ENCODE measurements at places on chromosomes 7 and 10.

DNA sequence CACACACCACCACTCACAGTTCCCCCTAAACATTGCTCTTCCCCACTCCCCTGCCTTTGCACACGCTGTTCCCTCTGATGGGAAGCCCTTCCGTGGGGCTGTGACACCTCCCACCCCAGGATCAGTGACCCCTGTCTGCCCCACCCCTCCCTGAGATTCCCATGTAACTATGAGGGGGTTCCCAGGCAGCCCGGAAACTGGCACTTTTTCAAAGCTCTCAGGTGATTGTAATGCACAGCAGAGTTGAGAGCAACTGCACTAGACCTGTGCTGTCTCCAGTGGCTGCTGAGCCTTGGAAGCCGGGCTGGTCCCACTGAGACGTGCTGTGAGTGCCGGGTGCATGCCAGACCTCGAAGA is 29.8 kb downstream of the GPRIN2 start:
- DNase-seq: peak; percentile 46

GRCh38 chr7:26709210-26709990 is 155.0 kb downstream of the SKAP2 start:
- no peak for DNase-seq

- DNase-seq: no peak
These were observed 26.0 kb downstream of the RBM17 start for GRCh38 chr10:6114805-6115341.

- no peak for DNase-seq
These were observed 68.1 kb downstream of the BMPER start for GRCh38 chr7:33973231-33974015.

- DNase-seq: no peak
These were observed 36.7 kb upstream of the SHH start for GRCh38 chr7:155848691-155849669.

GRCh38 chr7:99409806-99410205 is 1.0 kb downstream of the BUD31 start:
- DNase-seq: no peak

DNA sequence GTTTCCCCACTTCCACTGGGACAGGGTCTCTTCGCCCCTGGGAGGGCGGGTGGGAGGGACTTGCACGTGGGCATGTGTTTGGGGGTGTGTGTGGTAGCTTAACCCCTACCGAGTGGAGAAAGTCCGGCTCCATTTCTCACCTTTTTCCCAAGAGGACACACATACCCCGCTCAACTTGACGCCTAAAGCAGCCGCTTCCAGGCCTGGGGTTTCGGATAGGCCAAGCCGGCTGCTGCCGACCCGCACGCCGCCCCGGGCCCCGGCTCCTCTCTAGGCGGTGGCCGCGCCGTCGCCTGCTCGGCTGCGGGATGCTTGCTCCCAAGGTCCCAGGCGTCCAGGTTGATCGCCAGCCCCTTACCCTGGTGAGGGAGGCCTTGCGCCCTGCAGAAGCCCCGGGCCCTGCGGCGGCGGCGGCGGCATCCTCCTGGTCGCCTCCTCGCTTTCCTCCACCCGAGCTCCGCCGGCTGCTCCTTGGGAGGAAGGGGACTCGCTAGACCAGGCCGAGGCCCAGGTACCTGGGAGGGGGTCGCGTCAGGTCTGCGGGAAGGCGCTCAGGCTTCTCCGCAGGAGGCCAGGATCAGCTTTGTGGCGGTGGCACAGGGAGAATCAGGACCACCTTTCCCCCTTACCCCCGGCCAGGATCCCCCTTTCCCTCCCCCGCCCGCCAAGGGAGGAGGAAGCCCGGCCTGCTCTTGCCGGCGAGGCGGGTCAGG is 3.2 kb upstream of the GATA3 start:
- no peak for DNase-seq
